Lung microvascular endothelial cell (primary cell): ENCODE measurements at places on chromosomes 3 and 15.

GRCh38 chr3:14231145-14231990 is 52.8 kb downstream of the LSM3 start:
- no peak for DNase-seq

DNA sequence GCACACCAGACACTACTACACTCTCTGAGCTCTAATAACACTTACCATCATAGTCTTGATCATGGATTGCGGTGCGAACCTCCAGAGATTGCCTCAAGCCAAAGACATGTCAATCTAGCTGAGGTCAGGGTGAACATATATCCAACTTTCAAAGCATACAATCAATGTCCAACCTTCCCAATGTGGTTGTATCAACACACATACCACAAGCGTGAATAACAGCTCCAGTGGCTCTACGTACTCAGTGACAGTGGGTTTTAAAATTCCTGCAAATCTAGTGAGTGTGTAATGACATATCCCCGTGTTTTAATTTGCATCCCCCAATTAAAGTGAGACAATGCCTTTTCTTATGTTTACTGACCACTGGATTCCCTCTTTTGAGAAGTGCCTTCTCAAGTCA is 29.6 kb downstream of the SFMBT1 start:
- DNase-seq, result no peak

DNA sequence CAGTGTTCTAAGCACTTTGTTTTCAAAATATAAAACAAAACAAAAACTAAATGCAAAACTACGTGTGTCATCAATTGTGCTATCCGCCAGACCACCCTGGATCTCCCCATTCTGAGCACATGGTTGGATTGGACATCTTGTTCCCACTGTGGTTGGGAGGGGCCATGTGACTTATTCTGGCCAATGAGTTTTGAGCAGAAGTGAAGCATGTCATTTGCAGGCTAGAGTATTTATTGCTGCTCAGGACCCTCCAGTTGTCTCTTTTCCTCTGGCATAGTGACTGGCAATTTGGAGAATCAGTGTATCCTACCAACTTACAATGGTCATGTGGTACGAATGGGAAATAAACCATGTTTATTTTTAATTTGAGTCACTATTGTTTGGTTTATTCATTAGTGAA is 70.2 kb upstream of the ST8SIA2 start:
- DNase-seq, result no peak

DNA sequence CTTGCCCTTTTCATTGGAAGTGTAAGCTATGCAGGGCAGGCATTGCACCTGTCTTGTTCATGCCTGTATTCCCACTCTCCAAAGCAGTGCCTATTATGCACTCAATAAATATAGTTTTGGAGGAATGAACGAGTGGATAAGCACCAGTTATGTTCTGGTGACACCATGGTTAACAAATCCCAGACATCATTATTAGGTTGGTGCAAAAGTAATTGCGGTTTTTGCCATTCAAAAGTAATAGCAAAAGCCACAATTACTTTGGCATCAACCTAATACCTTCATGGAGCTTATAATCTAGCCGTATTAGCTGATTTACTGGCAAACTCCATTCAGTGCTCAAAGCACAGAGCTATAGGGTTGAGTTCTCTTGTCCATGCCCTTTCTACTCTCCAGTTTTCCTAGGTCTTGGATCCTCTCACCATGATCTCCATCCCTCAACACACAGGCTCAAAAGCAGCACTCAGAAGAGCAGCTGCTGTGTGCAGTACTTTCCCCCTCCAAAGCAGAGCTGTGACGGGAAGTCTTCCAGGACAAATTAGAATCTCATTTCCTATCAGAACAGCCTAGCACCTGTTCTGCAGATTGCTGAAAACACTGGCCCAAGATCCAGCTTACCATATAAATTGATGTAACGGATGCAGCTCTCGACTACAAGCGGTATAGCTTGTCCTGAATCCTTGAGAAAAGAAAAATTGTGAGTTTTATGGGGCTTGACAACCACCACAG is 63.2 kb upstream of the RAD18 start:
- no peak for DNase-seq

- DNase-seq, result peak; percentile 66
Measured at GRCh38 chr15:81338170-81339007, 14.4 kb upstream of the STARD5 start.

DNA sequence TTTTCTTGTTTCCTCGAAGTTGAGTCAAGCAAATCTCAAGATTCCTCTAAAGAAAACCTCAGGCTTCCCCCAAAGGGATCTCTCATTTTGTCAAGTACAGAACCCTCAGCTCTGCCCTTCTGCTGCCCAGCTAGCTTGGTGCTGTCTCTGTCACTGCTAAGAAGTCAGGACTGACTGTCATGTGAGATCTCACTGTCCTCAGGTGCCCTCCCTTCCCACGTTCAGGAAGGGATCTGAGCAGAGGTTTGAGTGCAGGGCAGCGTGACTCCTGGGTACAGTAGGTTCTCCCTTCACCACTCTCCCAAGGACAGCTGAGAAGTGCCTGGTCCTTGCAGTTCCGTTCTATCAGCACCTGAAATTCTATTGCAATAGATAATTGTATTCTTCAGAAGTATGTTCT is 229.7 kb downstream of the SLCO3A1 start:
- no peak for DNase-seq

DNA sequence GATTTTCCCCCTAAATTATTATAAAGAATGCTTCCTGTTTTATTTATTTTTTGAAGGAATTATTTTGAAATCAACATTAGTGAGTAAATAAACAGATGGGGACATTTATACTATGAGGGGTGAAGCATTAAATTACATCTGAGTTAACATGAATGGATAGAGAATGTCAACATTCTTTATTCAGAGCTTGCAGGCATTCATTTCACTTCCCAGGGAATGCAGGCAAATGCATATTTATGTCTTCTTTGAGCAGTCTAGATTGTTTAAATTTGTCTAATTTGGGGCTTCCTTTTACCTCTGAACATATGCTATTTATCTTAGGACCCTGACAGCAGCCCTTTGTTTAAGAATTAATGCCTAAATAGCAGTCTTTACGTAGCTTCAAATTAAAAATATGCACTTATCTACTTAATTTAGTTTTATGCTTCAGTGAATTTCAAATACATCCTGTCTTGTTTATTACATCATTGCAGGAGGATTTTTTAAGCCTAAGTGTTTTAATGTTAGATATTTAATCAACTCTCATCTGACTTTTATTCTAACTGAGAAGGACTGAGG is 630.5 kb upstream of the LMCD1 start:
- no peak for DNase-seq

DNA sequence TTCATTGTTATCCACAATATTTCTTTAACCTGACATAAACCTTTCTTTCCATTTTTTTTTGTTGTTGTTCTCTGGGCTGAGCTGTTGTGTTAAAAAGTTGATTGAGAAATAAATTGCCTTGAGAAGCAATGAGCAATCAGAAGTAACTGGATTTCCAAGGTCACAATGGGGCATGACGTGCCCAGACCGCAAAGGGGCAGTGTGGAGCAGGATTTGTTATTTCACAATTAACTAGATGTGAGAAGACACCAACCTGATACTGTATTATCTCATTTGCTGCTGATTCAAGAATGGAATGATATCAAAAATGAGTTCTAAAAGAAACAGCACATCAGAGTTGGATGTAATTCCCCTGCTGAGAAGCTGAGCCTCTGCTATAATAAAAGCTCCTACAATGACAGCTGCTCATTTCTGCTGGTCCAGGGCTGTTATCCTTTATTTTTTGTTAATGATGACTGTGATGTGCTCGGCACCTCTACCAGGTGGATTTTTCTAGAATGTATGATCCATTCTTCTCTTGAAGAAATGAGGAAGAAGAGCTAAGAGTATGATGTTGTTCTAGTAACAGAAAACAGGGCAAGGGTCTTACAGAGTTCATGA is 28.1 kb downstream of the CPNE4 start:
- peak; percentile 56 for DNase-seq

DNA sequence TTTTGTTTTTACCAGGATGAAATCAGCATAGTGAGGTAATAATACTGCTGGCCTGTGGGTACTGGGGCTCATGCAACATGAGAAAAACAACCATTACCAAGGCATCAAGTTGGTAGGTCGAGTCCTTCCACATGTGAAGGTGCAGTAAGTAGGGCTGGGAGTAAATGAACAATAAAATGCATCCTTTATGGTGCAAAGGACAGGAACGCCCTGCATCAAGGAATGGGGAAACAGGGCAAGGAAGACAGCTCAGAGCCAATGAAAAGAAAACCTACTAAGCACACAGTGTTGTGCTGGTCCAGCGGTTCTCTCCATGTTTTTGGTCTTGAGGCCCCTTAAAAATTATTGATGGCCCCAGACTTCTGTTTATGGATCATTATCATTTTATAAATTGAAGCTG is 168.5 kb upstream of the TPM1 start:
- DNase-seq, result no peak

DNA sequence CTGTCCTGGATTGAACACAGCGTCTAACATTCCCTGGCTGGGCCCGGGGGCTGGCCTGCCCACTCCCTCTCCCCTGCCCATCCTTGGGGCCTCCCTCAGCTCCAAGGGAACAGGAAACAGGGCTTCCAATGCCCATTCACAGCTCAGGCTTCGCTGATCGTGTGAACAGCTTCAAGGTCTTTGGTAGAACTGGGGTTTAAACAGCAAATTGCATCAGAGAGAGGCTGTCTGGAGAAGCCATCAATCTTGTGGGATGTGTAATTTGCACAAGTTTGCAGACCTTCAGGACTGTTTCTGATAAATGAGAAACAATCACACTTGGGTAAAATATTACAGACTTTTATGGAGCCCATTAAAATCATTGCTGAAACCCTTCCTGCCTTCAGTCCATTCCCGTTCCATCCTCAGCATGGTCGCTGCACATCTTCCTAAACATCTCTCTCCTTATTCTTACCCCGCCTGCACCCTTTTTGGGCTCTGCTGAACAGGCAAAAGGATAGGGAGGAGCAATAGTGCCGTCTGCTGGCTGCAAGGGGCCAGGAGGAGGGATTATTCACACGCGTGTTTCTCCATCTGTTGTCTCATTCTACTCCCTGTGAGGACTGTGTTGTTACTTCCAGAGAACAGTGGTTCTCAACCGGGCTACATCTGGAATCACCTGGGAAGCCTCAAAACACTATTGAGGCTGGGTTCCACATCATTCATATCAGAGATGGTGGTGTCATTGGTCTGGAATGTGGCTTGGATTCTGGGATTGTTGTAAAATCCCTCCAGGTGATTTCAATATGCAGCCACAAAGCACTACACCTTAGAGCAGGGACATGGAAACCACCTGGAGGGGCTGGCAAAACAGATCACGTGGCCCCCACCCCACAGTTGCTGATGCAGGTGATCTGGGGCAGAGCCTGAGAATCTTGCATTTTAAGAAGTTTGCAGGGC is 116.3 kb downstream of the CLSTN2 start:
- DNase-seq, result no peak

DNA sequence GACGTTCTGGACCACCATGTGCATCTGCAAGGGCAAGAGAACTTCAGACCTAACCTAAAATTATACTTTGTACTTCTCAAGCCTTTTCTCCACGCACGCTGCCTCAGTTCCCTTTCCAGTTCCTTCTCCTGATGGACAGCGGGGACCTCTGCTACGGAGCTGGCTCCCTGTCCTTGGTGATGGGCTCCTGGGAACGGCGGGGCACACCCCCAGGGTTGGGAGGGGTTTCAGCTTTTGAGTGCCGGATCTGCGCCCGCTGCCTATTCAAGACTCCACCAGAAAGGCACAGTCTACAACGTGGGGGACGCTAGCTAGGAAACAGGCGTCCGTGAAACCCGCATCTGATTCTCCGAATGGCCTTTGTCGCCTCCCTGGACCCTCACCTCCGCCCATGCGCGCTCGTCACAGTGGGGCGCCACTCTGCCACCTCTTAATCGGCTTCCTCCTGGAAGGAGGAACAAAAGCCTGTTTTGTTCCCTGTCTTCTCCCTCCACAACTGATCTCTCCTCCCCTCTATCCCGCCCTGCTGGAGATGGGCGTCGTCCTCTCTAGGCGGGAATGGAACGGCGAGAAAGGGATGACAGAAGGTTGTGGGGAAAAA is 2.2 kb downstream of the GPR149 start:
- DNase-seq, result no peak

- no peak for DNase-seq
Measured at GRCh38 chr3:179309225-179310078, 13.4 kb upstream of the ZNF639 start.

- DNase-seq, result peak; percentile 84
Measured at GRCh38 chr15:41971089-41971894, 1.1 kb downstream of the EHD4 start.

DNA sequence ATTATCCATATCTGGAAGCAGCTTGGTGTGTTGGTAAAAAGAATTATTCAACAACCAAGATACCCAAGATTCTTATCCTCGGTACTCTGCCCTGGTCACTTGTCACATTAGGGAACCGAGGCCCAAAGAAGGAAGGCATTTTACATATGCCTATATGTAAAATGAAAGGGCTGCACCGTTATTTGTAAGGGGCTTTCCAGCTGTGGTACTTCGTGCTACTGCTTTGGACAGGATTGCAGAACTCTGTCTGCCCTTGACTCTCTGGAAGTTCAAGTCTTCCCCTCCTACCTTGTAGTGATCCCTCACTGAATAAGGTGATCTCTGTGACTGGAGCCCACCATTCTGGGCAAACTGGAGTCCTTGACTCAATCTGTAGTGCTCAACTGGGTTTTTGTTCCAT is 198.9 kb upstream of the TOPAZ1 start:
- DNase-seq, result no peak

- no peak for DNase-seq
Measured at GRCh38 chr15:84898761-84899160, 14.3 kb downstream of the SLC28A1 start.

DNA sequence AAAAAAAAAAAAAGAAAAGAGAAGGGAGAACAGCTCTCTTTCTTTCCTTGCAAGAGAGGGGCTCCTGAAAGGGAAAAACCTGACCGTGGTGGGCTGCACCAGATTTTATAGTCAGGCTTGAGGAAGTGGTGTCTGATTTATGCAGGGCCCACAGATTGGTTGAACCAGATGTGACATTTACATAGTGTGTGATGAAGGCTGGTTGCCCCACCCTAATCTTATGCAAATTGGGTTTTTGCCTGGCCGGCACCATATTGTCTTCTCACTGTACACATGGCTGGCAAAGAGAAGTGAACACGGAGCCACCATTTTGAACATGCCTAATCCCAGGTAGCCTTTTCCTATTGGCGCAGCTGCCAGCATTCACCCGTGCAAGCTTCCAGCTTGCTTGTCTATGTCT is 154.4 kb downstream of the OXSM start:
- DNase-seq, result no peak

- DNase-seq, result peak; percentile 48
Measured at GRCh38 chr3:42031808-42032480, 59.2 kb upstream of the TRAK1 start.

- no peak for DNase-seq
Measured at GRCh38 chr3:12585970-12586369, 29.1 kb downstream of the MKRN2 start.

- DNase-seq, result no peak
Measured at GRCh38 chr15:35648941-35649340, 103.0 kb upstream of the DPH6 start.
